ENCODE measurements at places on chromosomes 3 and 15. TPM values are rescaled to one million over a fixed set of nuclear protein-coding genes. Genes with fewer than 3 reads are reported as not detected.

DNA sequence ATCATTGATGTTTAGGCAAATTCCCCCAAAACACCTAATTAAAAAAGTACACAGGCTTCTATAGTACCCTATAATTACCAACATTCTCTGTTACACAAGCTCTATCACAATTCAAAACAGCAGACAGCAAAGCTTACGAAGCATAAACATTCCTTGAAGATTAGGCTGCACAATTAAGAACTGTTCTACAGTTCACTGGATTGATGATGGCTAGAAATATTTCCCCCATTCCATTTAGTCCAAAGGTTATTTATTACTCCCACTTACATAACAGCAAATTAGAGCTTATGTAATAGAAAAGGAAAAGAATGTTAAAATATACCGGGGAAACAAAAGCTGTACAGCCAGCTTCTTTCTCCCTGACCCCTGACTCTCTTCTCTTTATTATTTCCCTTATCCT lies 49.3 kb downstream of the UACA start:
- no peak for DNase-seq

GRCh38 chr3:35651426-35651825 lies 12.1 kb downstream of the ARPP21 start:
- DNase-seq = no peak

DNA sequence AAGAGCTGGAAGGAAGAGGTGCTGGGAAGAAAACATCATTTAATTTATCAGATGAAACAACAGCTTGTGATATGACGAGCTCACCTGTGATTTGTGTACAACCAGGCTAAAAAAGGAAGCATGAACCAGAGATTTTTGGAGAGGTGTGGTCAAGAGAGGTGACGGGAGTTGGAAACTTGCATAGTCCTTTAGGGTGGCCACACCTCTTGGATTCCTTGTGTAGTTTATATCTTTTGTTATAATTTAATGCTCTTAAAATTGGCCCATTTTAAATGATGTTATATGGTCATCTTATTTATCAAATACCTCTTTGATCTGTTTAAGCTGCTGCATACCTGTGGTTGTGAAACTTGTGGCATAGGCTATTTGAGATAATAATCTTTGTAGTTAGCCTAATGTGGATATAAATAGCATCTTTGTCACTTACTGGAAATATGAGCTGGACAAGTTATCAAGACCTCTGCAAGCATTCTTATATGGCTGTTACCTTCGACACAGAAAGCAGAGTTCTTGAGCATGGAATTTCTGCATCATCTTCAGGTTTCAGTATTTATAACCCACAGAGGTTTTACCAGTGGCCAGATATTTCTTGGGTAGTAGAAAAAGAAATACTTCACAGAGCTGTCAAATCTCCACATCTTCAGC lies 49.1 kb downstream of the IL1RAP start:
- DNase-seq = no peak

Gene TMA7
- 357 TPM for total RNA-seq

DNA sequence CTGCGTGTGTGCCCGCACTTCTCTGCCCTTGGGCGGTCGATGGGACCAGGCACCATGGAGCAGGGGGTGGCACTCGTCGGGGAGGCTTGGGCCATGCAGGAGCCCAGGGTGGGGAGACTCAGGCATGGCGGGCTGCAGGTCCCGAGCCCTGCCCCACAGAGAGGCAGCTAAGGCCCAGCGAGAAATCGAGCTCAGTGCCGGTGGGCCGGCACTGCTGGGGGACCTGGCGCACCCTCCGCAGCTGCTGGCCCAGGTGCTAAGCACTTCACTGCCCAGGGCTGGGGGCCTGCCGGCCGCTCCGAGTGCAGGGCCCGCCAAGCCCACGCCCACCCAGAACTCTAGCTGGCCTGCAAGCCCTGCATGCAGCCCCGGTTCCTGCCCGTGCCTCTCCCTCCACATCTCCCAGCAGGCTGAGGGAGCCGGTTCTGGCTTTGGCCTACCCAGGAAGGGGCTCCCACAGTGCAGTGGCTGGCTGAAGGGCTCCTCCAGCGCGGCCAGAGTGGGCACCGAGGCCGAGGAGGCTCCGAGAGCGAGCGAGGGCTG lies 553 bp upstream of the RTP4 start:
- no peak for DNase-seq

DNA sequence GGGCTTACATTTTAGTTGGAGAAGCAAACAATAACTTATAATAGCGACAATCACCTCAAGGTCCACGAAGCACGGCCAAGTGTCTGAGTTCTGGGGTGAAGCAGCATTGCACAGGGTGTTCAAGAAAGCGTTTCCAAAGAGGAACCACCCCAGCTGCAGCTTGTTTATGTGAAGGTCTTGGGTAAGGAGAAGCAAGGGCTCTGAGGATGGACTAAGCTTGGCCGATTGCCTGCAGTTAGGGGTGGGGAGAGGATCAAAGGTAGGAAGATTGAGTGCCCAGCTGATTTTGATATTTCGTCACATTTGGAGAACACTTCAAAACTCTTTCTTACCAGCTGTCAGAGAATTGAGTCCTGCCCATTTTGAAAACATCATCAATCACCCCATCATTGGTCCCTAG lies 321.6 kb upstream of the DNAJC19 start:
- DNase-seq = no peak

Gene BCL6
- total RNA-seq = 49.8 TPM

GRCh38 chr15:100090411-100090810 lies 251.4 kb downstream of the ADAMTS17 start:
- DNase-seq = no peak

- no peak for DNase-seq
Observed at GRCh38 chr3:156120528-156121251, at the start of gene KCNAB1. Gene KCNAB1, plus strand, starts transcription at chr3:156120578.

- no peak for DNase-seq
Observed at GRCh38 chr15:79897380-79897678, 515 bp upstream of the MTHFS start.

DNA sequence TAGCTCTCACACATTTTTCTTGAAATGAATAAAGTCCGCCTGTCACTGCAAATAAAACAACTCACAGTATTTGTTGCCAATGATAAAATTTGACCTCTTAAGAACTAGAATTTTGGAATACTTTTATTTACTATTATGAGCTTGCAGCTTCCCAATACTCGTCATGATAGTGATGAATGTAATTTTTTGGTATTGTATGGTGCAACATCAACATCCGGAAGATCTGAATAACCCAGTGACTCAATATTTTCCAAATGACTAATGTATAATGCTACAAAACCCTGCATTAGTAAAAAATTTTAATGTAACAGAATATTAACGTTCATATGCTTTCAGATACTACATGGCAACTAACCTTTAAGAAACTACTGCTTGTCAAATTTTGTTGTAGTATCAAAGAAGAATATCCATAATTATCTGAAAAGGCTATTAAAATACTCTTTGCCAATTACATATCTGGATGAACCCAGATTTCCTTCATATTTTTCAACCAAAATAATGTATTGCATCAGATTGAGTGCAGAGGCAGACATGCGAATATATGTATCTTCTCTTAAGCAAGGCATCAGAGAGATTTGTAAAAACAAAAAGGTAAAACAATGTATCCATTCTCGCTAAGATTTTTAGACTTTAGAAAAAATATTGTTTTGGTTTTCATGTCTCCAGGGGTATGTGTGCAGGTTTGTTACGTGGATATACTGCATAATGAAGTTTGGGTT lies 95.3 kb downstream of the IGF2BP2 start:
- DNase-seq = no peak

DNA sequence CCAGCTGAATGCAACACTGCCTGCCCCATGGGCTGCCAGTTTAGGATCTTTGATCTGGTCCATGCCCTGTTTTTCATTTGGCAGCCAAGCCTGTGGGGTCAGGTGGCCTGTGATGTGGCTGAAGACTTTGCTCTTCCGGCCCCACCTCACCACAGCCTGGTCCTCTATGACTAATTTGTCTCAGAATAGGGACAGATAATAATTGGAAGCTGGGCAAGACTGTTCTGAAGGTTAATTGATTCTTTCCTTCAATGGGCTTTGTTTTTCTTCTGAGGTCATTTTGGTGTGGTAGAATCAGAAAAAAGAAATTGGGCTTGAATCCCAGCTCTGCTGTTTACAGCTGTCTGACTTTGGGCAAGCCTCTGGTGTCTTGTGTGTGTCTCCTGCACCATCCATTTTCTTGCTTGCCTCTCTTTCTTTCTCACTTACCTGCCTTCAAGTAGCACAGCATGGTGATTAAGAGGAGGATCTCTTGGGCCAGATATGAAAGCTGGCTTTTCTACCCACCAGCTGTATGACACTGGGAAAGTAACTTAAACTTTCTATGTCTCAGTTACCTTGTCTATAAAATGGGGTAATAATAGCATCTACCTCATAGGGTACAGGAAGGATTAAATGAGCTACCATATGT lies 24.2 kb downstream of the ABHD2 start:
- no peak for DNase-seq

- no peak for DNase-seq
Observed at GRCh38 chr3:137737208-137737607, 26.9 kb upstream of the SOX14 start.

DNA sequence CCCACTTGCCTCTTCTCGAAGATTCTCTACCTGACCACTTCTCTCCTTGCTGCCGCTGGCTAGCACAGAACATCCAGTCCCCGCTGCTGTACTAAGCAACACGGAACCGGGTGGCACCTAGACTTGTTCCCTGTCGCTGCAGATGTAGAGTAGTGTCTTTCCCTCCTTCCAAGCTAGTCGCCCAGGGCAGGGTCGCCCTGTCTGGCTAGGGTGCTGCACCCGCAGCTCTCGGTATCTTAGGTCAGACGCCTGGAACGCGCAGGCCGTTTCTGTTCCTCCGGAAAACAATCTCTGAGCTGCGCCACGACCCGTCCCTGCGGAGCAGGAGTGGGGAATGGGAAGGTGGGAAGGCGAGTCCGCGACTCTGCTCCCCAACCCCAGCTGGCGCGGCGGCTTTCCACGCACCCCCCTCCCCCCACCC lies 758 bp upstream of the SNX33 start:
- no peak for DNase-seq

DNA sequence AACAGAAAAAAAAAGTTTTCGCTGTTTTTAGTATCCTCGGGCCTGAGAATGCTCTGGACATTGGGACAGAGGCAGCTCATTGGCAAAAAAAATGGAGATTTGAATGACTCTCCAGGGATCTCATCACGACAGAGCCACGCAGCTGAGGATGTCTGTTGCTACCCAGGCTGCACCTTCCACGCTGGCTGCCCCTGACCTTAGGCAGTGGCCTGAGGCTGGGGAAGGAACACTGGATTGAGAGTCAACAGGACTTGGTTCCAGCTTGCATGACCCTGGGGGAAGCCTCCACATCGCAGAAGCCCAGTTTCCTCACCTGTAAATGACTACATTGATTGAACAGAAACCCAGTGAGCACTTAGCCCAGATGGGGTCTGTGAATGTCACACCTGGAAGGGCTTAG lies 8.7 kb upstream of the ACSBG1 start:
- no peak for DNase-seq

- DNase-seq = no peak
Observed at GRCh38 chr3:161452179-161452578, 44.4 kb upstream of the OTOL1 start.

- no peak for DNase-seq
Observed at GRCh38 chr3:56862352-56863062, 60.8 kb upstream of the ARHGEF3 start.

DNA sequence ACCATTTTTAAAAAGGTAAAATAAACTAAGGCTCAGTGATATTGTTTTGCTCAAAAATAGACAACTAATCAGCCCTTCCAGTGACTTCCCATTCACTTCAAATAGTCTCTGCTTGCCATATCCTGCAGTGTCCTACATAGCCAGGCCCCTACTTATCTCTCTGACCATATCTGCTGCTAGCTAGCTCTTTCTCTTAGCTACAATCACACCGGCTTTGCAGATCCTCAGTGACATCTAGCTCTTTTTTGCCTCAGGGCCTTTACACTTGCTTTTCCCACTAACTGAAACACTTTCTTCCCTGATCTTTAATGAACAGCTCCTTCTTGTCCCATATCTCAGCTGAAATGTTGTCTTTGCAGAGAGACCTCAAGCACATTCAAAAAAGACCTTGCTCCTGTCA lies 161.3 kb downstream of the IL5RA start:
- no peak for DNase-seq

DNA sequence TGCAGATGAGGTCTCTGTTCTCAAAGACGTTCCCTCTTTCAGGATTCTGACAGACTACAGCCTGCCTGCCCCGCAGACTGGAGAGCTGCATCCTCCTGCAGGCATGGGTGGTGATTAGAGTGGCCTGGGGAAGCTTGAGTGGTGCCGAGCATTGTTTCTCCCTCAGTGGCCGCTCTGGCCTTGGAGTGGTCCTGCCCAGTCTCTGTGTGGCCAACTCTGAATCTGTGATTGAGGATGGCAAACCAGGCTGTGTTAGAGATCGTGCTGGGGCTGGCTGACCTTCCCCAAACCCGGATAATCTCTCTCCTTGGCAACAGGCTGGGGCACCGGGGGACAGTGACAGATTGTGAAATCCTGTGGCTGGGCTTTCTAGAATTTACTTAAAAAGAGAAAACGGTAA lies 11.0 kb upstream of the ADCY5 start:
- no peak for DNase-seq

Gene CHRNA5
- 2.9 TPM for total RNA-seq

DNA sequence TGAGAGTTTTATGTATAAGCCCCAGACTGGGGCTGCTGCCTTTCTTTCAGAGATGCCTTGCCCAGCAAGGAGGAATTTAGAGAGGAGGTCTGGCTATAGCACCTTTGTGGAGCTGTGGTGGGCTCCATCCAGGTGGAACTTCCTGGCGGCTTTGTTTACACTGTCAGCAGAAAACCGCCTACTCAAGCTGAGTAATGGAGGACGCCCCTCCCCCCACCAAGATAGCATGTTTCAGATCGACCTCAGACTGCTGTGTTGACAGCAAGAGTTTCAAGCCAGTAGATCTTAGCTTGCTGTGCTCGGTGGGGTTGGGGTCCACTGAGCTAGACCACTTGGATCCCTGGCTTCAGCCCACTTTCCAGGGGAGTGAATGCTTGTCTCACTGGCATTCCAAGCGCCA lies 155.6 kb downstream of the STXBP5L start:
- DNase-seq = no peak

DNA sequence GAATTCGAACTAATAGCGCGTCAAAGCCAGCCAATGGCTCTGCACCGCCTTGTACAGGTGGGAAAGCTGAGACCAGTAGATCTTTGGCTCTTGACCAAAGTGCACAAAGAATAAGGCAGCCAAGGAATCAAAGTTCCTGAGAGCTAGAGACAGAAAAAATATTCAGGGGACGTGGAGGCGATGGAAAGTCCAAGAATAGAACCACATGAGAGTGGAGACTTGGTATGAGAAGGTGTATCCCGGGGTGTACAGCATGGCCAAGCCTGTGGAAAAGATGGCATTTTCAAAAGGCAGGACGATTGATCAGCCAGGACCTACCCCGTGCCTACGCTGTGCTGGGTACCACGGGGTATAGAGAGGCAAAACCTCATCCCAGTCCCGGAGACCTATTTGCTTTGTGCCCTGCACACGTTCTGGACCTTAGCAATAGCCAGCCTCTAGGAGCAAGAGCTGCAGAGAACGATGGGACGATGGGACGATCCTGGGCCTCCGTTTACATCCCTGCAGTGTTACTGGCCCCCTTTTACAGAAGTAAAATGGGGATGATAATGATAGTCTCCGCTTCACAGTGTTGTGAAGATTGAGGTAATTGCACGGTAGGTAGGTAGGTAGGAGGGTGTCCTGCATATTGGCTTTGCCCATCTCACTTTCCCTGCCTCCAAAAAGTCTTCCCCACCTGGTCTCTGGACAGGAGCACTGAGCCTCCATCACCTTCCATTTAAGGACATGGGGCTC lies 583 bp upstream of the RBSN start:
- no peak for DNase-seq

Data from esophagus squamous epithelium (tissue), 5 donors.